Activated T-helper 2 cell treated with anti-CD3 and anti-CD28 coated beads, Interferon-gamma antibody, Interleukin-2, Interleukin-4, amounts not matched to agents 10 μg/mL and 5 μg/mL and 100 μg/mL, durations not matched to agents 14 hours and 24 hours and 36 hours (primary cell): ENCODE measurements at places on chromosomes 16 and 17. TPM values are rescaled to one million over a fixed set of nuclear protein-coding genes. Genes with fewer than 3 reads are reported as not detected.

TEKT3 gene
- not detected in 2 replicates for total RNA-seq

- no peak overlapping the region for H3K4me3 ChIP-seq
- H3K36me3 ChIP-seq, result no peaks in the 10 kb centered on the region
- H3K27ac ChIP-seq, result no peak overlapping the region
- H3K4me1 ChIP-seq, result no peaks in the 10 kb centered on the region
- no peak for DNase-seq
These were observed 169.1 kb downstream of the SALL1 start for GRCh38 chr16:50981951-50982350.

DNA sequence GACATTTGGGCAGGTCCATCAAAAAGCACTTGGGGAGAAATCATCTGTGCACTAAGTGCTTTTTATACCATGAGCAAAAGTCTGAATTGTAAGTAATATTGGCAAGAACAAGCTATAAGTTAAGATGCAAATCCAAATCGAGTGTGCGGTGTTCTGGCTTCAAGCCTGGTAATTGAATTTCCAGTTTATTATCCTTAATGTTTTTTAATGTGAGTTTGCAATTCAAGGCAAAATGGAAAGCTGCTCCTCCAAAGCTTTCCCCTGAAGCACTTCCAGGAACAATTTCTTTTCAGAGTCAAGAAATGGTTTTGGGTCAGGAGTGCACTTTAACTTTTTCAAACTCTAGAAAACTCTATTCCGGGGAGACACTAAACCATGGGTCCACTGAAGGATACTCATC is 445.7 kb downstream of the TOX3 start:
- no peak overlapping the region for H3K27ac ChIP-seq
- H3K4me1 ChIP-seq, result no peaks in the 10 kb centered on the region
- no peaks in the 10 kb centered on the region for H3K27me3 ChIP-seq
- no peak for DNase-seq

DNA sequence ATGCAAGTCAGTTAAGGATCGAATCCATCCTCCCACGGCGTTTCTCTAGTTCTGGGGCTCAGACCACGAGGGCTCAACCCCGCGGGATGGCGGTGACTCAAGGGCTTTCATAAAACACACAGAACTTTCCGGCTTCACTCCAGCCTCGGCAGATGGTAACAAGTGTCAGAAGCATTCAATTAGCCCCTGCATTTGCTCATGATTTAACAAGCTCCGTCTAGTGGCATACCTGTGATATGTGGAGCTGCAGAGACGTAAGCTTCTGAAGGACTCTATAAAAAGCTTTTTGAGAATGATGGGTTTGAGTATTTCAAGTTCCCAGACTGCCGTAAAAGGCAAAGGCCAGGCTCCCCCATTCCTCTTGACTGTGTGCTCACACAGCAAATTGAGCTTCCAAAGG is 91.3 kb upstream of the SEC14L1 start:
- H3K27ac ChIP-seq, result no peak overlapping the region
- DNase-seq, result no peak
- no peak overlapping the region for H3K4me3 ChIP-seq
- no peaks in the 10 kb centered on the region for H3K36me3 ChIP-seq
- no peaks in the 10 kb centered on the region for H3K4me1 ChIP-seq
